NCI-H2081 treated with DMSO at 0.1 percent for 48 hours (cell line): ENCODE measurements at places on chromosomes 3 and 15.

- DNase-seq, result no peak
These were observed 51.7 kb downstream of the PLS1 start for GRCh38 chr3:142647856-142648255.

DNA sequence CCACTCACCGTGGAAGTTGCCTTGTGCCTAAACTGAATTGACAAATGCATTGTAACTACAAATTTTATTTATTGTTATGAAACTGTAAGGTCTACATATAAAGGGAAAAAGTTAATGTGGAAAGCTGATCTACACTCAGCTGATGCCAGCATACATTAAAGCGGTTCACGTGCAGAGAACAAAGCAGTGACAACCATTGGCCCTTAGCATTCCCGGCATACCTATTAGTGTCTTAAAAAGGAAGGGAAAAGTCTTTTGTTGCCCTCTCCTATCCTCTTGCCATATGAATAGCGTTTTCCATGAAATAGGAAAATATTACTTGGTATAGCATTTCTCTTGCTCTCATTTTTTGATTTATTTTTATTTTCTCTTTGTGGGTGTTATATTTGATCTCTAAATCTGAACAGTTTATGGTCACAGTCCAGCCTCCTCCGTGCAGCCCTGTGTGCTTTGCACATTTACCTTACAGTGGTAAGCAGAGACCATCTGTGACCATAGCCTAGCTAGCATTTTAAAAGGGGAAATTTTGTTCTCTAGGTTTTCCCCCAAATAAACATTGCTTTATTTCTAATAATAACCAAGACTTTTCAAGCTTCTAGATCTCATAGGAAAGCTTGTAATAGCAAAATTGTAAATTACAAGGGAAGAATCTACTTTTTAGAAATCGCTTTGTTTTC is 89.7 kb upstream of the CGNL1 start:
- no peak for DNase-seq

DNA sequence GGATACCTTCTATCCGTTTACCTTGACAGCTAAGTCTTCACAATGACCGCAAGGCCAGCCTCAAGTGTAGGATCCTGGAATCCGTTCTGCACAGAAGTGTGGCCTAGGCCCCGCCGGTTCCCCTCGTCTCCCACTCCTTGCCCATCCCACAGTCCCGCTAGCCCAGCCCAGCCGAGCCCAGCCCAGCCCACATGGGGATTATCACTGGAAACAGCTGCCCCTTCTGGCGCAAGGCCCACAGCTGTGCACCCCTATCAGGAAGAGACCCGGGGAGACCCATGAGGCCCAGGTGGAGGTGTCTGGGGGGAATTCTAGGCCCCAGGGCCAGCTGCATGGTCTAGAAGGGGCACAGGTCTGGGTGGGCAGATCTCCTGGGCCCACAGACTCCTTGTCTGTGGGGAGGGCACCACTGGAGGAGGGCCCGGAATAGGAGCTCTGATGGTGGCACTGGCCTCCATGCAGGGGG is 27.9 kb upstream of the KLF13 start:
- no peak for DNase-seq

- DNase-seq, result no peak
These were observed 56.8 kb upstream of the CACNA2D3 start for GRCh38 chr3:54065586-54065985.

DNA sequence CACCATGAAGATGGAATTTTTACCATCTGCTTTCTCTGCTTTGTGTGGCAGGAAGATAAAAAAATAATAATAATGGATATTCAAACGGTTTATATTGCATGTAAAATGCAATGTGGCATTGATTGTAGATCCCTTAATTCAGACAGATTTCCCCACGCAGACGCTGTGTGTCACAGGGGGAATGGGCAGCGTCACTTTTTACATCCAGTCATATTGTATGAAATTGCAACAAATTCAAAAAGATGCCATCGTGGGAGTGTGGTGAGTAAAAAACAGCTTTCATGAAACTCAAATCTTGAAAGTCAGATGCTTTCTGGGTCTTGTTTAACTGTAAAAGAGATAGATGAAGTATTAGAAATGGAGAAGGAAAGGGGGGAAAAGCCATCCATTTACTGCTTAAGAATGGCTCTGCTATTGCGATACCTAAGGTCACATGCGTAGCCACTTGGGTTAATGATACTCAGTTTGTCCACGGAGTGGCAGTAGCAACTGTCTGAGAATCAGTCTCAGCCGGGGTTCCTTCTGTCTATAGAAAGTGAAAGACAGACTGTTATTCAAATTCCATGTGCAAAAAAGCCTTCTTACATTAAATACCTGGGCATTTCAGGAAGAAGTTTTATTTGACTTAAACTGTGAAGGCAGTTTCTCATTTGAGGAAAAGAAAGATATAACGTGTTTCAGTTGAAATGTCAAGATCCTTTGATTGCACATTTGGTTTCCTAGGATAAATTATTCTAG is 28.5 kb downstream of the BTD start:
- no peak for DNase-seq

DNA sequence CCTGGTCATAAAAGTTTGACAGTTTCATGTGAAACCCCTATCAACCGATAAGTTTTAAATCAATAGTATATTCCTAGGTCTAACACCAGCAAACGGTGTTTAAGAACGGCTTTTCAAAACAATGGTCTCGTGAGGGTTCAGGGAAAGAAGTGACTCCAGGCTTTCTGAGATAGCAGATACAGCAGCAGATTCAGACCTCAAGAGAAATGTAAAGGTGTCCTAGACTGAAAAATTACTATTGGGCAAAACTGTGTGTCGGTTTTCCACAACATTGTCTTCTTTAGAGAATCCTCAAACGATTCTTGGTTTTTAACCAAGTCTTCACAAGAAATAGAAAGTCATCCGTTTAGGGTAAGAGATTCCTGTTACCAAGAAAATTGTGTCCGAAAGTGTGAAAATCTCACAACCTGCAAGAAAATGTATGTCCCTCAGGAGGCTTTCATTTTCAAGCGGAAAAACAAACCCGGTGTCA is 1.2 kb downstream of the SETD2 start:
- no peak for DNase-seq

DNA sequence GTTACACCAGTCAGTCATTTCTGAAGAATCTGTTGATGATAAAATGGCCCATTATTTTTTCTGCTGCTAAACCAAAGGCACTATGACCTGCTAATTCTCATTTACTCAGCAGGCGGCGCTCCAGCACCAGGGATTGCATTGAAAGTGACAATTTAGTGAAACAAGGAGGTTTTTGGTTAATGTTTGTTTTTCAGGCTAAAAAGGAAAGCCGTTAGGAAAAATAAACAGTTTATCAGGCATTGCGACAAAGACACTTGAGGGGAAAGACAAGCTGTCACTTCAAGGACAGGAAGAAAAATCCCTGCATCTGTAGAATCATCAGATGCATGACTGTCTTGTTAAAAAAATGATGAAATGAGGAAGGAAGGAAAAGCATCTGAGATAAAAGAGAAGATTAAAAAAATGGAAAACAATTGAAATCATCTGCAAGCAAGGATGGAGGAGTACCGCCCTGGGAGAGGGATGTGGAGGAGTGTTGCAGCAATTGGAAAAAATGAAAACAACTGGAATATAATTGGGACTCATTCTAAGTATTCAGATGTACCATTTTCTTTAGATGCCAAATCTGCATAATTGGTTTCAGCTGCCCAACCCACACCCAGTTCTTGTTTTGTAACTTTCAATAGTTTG is 54.0 kb downstream of the NR1D2 start:
- DNase-seq, result peak; percentile 19

DNA sequence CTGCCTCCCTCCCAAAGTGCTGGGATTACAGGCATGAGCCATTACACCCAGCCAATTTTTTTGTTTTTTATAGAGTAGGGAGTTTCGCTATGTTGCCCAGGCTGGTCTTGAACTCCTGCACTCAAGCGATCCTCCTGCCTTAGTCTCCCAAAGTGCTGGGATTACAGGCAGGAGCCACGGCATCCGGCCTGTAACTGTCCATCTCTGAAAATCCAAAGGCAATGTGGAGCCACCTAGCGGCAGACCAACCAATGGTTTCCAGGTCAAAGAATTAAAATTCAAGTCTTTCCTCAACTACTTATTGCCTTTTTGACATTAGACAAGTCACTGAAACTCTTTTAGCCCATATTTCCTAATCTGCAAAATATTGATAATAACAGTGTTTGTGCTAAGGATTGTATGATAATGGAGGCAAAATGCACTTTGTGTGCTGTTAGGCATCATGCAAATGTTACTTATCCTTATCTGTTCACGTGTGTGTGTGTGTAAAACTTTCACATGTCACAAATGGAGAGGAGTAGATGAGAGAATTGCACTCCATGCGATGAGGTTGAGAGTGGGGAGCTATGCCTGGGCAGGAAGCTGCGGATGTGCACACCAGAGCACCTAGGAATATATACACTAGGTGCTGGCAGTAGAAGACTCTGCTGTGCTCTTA is 48.7 kb downstream of the COL8A1 start:
- DNase-seq, result peak; percentile 8

DNA sequence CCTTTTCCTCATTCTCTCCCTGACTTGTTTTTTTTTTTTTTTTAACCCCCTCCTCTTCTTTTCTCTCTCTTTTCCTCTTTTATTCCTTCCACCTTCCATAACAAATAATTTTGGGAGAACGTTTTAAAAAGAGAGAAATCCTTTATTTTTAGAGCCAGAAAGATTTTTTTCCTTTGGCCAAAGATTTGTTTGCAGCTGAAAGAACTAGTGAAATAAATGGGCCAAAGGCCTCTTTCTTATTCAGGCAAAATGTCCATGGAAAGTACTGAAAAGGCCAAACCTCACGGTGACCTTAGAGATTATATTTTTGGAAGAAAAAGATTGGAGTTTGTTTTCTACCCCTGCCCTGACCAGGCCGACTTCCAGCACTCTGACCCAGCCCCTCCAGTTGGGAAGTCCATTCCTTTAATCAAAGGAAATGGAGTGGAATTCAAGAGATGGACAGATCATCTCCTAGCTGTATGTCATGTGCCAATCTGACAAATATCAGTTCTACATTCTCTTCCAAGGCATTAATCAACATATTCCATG is 214.3 kb upstream of the ADAMTS9 start:
- DNase-seq, result no peak

DNA sequence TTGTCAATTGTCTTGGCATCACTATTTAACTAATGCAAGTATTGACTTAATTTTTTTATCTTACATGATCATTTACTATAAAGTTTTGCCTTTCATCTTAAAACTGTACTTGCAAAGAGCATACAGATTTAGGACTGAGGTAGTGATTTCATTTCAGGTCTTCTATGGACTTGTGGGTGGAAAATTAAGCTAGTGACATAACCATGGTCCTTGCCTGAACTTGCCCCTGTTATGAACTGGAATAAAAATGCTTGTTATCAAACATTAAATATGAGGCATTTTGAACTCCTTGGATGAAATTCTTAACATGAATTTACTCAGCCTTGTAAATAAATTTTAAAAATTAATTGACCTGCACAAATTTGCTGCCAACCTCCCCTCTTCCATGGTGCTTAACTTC is 712.0 kb downstream of the NAALADL2 start:
- no peak for DNase-seq

DNA sequence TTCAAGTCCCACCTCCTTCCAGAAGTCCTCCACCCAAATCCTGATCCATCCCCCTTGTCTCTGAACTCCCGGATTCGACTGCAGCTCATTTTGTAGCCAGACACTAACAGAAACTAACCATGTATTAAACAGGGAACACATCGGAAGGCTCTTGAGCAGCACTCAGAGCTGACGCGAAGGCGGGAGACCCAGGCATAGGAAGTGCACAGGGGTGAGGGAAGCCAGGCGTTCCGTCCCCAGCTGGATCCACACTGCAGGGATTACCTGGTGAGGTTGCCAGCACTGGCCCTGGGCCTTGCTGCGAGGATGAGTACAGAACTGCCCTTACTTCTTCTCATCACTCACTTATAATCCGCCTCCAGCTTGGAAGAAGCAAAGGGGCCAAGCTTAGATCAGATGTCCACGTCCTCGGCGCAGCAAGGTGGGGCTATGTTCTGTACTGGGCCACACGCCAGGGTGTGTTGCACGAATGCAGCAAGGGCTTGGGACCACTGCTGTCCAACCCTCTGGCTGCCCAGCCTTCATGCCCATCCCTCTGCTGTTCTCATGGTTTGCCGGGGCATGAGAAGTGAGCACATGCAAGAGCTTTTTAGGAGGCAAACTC is 124.2 kb upstream of the SMAD3 start:
- DNase-seq, result no peak

DNA sequence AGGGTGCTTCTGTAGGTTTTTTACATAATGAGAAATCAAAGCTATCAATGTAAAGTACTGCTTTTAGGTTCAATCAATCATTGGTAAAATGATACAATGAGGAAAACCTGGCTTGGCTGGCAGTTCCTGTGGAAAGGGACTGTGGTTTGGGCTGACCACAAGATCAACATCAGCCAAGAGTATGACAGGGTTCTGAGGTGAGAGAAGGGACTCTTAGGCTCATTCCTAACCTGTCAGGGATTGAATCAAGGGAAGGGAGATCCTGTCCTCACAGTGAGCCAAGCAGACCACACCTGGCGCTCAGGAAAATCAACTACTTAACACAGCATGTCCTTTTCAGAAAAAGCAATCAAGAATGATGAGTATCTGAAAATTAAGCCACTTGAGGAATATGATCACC is 111.1 kb downstream of the MAGI1 start:
- DNase-seq, result no peak

DNA sequence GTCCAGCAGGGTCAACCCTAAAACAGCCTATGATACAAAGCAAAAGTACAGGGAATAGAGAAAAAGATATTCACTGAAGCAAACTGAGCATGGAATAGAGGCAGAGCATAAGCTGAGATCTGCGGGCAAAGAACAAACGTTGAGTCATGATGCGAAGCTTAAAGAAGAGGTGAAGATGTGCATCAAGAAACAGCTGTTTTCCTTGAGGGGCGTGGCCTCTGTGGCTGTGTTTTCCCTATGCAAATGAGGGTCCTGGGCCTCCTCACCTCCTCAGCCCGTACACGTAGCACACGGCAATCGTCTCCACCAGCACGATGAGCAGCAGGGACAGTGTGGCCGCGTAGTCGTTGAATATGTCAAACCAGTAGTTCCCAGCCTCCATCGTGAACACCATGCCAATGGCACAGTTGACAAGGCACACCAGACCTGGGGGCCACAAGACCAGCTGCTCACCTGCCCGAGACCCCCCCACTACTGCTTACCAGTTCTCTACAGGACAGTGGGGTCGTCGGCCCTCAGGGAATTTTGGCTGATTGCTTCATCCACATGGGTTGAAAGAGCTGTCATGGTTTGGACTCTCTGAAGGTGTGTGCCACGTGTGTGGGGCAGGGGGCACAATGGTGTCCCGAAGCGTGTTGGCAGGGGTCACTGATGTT is 33.6 kb downstream of the SLC6A20 start:
- DNase-seq, result no peak
